Adrenal gland (tissue), 19 donors: ENCODE measurements at places on chromosomes 12 and 14. TPM values are rescaled to one million over a fixed set of nuclear protein-coding genes. Genes with fewer than 3 reads are reported as not detected.

TMEM52B gene
- 0.30 TPM for total RNA-seq

DNA sequence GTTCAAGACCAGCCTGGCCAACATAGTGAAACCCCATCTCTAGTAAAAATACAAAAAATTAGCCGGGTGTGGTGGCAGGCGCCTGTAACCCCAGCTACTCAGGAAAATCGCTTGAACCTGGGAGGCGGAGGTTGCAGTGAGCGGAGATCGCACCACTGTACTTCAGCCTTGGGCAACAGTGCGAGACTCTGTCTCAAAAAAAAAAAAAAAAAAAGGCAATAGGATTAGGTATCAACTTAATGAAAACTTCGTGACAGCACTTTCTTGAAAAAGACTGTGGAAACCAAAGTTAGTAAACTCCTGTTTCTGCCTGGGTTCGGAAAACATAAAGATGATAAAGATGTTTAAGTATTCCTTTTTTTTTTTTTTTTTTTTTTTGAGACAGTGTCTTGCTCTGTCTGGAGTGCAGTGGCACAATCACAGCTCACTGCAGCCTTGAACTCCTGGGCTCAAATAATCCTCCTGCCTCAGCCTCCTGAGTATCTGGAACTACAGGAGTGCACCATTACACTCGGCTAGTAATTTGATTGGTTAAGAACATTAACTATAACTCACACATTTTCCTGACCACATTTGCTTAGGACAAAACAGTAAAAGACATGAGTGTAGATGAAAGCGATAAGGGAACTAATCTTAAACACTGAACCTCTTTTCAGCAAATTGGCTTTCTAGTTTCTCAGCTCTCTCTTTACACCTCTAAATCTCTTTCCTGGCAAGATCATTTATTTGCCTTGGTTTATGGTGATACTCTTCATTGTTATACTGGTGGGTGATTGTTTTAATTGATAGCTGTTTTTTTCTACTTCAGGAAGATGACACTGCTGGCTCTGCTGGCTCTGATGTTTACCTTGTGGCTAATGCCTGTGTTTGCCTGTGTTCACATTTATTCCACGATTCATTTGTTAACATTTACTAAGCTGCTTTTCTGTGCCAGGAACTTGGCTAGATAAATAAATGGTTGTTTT, 15.8 kb downstream of the HIF1A start:
- no peak overlapping the region for H3K4me3 ChIP-seq
- H3K27ac ChIP-seq: no peak overlapping the region
- H3K27me3 ChIP-seq: no peaks in the 10 kb centered on the region
- H3K36me3 ChIP-seq: no peaks in the 10 kb centered on the region
- DNase-seq: no peak

POTEM gene
- total RNA-seq: not detected

SAMD15 gene
- total RNA-seq: 1.5 TPM

E2F7 gene
- total RNA-seq: 0.11 TPM

DNA sequence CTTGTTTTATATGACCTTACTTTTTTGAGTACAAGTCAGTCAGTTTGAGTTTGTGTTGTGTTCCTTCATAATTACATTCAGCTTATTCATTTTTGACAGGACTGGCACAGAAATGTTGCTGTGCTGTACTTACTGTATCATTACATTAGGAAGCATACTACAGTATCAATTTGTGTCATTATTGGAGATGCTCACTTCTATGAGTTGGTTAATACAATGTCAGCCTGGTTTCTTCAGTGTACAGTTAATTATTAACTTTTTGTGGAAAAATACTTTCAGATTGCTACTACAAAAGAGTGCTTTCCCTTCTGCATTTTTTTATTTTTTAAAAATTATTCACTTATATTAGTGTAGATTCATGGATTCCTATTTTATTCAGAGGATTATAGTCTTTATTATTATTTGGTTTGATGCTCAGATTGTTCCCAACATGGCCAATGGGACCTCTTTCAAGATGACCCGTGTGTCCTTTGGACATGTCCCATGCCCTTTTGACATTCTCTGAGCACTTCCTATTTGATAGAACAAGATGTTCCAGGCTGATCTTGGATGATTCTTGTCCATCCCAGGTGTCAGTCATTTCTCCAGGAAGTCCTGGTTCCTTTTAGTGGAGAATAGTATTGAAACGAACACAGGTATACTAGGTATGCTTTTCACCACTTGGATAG, 66.6 kb downstream of the MON2 start:
- H3K27me3 ChIP-seq: no peaks in the 10 kb centered on the region
- no peak for DNase-seq
- H3K4me1 ChIP-seq: peaks cover 10% of the 10 kb centered on the region
- H3K27ac ChIP-seq: no peak overlapping the region
- no peaks in the 10 kb centered on the region for H3K36me3 ChIP-seq

DNA sequence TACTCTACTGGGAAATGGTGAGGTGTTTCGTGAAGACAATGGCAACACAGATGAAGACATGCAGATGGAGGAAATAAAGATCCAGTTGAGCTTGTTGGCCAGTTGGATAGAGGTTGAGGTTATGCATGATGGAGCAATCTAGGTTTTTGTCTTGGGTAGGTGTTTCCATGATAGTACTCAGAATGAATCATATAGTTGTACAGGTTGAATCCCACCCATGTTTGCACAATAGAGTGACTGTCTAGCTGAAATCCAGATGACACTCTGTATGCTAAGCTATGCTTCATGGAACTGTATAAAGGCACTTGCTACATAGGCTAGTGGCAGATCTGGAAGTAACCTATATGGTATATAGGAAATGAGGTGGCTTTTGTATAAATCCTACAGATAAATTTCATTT, 264.9 kb downstream of the NAV3 start:
- no peaks in the 10 kb centered on the region for H3K4me1 ChIP-seq
- H3K4me3 ChIP-seq: no peak overlapping the region
- no peaks in the 10 kb centered on the region for H3K36me3 ChIP-seq
- no peaks in the 10 kb centered on the region for H3K27me3 ChIP-seq
- H3K27ac ChIP-seq: no peak overlapping the region

GRCh38 chr12:1779783-1780182, 40.6 kb upstream of the LRTM2 start:
- peaks cover 9% of the 10 kb centered on the region for H3K4me1 ChIP-seq
- DNase-seq: no peak
- no peak overlapping the region for H3K4me3 ChIP-seq
- H3K27me3 ChIP-seq: no peaks in the 10 kb centered on the region
- H3K27ac ChIP-seq: no peak overlapping the region
- H3K36me3 ChIP-seq: peaks cover 21% of the 10 kb centered on the region

- H3K4me1 ChIP-seq: no peaks in the 10 kb centered on the region
- no peaks in the 10 kb centered on the region for H3K27me3 ChIP-seq
- H3K27ac ChIP-seq: no peak overlapping the region
- no peaks in the 10 kb centered on the region for H3K36me3 ChIP-seq
Measured at GRCh38 chr12:33581613-33582122, 142.0 kb upstream of the SYT10 start.

DNA sequence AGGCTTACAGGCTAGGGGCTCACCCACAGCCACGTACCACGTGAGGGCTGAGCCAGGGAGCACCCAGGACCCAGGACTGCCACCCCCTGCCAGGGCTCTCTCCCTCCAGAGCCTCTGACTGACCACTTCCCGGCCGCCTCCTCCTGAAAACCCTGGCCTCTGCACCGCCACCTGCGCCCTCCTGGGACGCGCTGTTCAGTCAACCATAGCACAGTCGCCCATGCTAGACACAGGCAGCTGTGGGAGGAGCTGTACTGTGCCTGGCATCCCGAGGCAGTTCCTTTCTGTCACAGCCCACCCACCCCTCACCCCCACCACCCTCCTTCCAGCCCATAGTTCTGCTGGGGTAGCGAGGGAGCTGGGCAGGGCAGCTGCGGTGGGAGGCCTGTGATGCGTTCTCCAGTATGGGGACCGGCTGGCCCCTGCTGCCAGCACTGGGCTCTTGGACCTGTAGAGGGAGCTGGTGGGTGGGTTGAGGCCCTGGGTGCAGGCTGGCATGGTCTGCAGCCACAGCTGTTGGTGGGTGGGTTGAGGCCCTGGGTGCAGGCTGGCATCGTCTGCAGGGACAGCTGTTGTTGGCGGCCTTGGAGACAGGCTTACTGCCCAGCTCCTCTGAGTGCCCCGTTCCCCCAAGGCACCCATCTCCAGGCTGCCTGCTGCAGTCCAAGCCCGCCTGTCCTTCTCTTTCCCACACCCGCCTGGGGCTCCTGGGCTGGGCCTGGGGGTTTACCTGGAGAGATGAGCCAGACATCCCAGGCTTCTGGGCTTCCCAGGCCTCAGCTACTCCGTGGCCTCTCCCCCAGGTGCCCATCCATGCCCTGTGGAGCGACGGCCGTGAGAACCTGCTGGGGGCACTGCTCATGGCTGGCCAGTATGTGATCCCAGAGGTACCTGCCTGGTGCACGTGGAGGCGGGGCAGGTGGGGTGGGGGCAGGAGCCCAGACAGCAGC, 11.5 kb downstream of the ASPG start:
- no peak overlapping the region for H3K27ac ChIP-seq
- no peak for DNase-seq
- H3K4me1 ChIP-seq: no peaks in the 10 kb centered on the region
- H3K4me3 ChIP-seq: no peak overlapping the region

DNAH10 gene
- 0.94 TPM for total RNA-seq

DNA sequence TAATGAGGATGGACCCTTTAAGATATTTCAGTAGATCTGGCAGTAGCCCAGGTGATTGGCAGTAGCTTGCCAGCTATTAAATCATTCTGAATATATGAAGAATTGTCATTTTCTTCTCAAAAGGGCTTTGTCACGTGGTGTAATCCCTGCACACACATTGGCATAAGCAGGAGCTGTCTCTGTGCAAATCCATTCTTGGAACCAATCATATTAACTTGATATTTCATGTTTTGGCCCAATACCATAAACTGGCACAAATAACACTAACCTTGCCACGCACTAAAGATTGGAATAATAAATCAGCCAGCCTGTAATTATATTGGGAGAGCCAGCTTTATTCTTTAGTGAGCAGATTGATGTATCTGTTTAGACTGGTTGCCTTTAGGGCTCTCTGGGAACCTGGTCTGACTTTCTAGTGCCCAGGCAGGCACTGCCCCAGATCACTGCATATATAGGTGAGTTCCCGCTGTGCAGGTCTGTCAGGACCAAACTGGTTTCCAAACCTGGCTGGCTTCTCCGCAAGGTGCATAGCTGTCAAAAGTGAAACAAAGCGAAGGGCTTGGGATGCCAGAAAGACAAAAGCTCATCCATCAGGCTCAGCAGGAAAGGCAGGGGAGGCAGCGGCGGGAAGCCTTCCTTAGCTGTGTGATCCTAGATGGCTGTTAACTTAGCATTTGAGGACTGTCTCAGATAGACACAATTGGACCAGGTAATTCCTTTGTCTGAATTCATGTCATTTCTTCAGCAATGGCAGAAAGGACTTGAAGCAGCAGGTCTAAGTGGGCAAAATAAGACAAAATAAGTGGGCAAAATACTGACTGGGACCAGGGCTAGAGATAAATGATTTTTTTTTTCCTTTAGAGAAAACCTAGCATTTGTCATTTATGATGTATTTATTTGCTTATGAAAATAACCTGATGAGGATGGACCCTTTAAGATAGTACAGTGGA, 128.8 kb upstream of the DYRK2 start:
- no peak overlapping the region for H3K27ac ChIP-seq
- no peaks in the 10 kb centered on the region for H3K4me1 ChIP-seq
- H3K4me3 ChIP-seq: no peak overlapping the region
- H3K27me3 ChIP-seq: no peaks in the 10 kb centered on the region
- H3K36me3 ChIP-seq: no peaks in the 10 kb centered on the region

DNA sequence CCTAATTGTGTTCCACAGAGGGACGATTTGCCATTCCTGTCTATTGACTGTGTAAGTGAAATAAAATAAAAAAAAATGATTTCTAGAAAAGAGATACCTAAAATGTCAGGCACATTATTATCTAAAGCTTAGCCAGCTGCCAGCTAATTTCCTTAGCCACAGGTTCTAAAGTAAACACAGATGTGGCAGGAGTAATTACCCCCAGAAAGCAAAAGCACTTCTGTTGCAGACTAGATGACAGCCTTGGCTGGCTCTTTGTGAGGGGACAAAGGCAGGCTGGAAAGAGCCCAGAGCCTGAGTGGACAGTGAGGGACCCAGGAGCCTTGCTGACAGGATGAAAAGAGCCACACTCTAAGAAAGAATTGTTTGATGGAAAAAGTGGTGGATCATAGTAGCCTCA, 418.1 kb downstream of the LRIG3 start:
- H3K4me1 ChIP-seq: peaks cover 4% of the 10 kb centered on the region
- no peak for DNase-seq
- no peaks in the 10 kb centered on the region for H3K27me3 ChIP-seq
- H3K4me3 ChIP-seq: no peak overlapping the region

GRCh38 chr12:76391461-76391860, 43.2 kb upstream of the BBS10 start:
- no peaks in the 10 kb centered on the region for H3K27me3 ChIP-seq
- no peak overlapping the region for H3K4me3 ChIP-seq
- DNase-seq: no peak
- peaks cover 3% of the 10 kb centered on the region for H3K36me3 ChIP-seq
- H3K4me1 ChIP-seq: no peaks in the 10 kb centered on the region

- peak; percentile 78 for DNase-seq
- no peak overlapping the region for H3K27ac ChIP-seq
- no peaks in the 10 kb centered on the region for H3K27me3 ChIP-seq
- no peaks in the 10 kb centered on the region for H3K36me3 ChIP-seq
Measured at GRCh38 chr12:25583545-25583944, 30.5 kb upstream of the LMNTD1 start.

RPGRIP1 gene
- total RNA-seq: 0.29 TPM

DNA sequence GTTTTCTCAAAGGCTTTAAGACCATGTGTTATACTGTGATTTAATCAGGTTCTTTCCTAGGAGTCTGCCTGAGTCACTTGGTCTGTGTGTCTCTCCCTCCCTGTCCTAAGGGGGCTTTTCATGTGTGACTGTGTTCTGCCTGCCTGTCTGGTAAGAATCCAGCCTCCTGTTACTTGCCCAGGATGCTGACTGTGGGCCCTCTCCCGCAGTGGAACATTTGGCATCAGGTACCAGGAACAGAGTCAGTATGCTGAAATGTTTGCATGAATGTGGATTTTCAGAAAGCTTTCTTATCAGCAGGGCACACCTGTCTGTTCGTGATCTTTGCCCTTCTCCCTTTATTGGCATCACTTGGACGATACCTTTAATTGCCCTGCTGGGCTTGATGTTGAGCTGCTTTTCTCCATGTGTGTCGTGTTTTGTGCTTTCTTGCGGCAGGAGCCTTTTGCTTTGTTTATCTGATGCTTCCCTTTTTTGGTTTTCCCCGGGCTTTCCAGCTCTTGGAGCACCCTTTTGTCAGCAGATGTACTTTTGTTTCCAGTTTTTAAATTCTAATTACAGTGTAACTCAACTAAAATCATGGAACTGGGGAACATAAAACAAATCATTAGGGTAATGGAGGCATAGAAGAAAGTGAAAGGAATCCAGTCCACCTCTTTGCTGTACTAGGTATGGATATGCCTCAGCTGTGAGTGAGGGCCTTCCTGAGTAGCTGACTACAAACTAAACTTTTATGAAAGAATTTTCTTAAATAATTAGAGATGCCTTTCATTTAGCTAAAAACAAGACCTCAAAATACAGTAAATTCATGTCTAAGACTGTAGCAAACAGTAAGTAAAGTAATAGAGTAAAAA, 72.5 kb downstream of the TRAF3 start:
- H3K4me3 ChIP-seq: no peak overlapping the region
- no peak for DNase-seq
- peak overlapping the region; percentile 39 for H3K27ac ChIP-seq
- no peaks in the 10 kb centered on the region for H3K36me3 ChIP-seq
- H3K4me1 ChIP-seq: peaks cover 23% of the 10 kb centered on the region

RHNO1 gene
- total RNA-seq: 14.0 TPM

- no peaks in the 10 kb centered on the region for H3K36me3 ChIP-seq
- DNase-seq: no peak
- H3K27me3 ChIP-seq: no peaks in the 10 kb centered on the region
- no peak overlapping the region for H3K27ac ChIP-seq
- no peak overlapping the region for H3K4me3 ChIP-seq
Measured at GRCh38 chr12:13177373-13177772, 19.2 kb upstream of the EMP1 start.

ACVR1B gene
- total RNA-seq: 6.3 TPM
